ENCODE measurements at places on chromosomes 1 and 21.

DNA sequence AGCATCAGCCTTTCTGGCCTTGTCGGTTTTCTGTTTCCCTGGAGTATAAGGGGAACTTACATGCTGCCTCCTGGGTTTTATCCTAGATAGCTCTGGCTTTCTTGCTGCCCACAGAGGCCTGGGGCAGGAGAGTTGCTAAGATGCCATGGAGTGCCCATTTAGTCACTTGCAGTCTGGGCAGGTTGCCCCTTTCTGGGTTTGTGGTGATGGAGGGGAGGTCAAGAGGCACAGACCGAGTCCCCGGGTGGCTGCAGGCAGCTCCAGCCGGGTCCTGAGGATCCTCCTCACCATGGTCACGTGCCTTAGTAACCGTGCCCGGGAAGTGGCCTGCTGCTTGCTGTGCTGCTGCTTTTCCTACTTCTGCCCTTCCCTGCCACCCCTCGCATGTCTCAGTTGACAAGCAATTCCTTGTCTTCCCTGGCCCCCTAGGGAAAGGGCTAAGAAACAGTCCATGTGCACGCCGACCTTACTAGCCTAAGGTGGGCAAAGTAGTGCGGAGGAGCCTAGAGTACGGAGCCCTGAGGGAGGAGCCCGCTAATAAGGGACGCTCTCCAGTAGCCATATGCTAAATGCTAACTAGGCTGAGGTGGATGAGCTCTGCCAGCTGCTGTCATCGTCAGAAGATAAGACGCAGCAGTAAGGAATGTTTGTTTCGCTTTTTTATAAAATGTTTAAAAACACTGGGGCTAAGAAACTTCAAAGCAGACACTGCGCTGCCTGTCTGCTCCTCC, 34.8 kb downstream of the CLCA1 start:
- DNase-seq = no peak

- no peak for DNase-seq
Observed at GRCh38 chr21:25885880-25886279, 151.1 kb downstream of the GABPA start.

DNA sequence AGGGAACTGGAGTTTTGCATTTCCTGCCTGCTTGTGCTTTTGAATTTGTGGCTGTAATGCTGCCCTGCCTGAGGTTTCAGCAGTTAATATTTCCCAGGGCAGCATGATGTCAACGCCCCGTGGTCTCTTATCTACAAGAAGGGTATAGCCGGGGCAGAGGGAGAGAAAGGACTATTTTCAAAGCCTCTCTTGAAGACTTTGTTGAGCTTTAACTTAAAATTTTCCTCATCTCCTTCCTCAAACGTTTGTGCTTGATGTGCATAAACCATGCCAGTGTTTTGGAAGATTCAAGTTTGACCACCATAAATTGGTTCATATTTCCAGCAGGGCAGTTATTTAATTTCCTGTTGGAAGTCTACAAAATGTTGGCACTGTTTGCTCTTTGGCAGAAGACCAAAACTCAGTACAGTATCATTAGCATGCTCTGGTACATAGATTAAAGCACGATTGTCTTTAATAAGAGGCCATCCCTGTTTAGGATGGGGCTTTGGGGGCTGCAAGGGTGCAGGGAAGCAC, 43.4 kb downstream of the ROR1 start:
- DNase-seq = peak; percentile 71

- DNase-seq = peak; percentile 65
Observed at GRCh38 chr1:221672239-221672645, 69.6 kb downstream of the DUSP10 start.

- no peak for DNase-seq
Observed at GRCh38 chr1:28132171-28133167, 44.0 kb downstream of the PTAFR start.

DNA sequence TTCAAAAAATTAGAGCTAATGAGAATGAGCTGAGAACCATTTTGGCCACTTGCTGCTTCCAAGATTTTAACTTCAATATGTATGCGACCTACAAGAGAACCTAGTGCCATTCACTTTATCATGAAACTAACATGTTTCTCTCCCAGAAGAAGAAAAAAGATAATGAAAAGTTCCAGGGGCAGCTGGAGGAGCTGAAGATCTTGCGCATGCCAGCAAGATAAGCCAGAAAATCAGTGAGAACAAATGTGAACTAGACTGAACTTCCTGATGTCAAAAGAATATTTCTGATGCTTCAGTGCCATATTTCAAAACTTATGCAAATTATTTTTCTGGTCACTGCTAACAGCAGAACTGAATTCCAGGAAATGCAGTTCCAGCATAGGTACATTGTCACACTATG, 1265.1 kb downstream of the BRINP3 start:
- DNase-seq = no peak

DNA sequence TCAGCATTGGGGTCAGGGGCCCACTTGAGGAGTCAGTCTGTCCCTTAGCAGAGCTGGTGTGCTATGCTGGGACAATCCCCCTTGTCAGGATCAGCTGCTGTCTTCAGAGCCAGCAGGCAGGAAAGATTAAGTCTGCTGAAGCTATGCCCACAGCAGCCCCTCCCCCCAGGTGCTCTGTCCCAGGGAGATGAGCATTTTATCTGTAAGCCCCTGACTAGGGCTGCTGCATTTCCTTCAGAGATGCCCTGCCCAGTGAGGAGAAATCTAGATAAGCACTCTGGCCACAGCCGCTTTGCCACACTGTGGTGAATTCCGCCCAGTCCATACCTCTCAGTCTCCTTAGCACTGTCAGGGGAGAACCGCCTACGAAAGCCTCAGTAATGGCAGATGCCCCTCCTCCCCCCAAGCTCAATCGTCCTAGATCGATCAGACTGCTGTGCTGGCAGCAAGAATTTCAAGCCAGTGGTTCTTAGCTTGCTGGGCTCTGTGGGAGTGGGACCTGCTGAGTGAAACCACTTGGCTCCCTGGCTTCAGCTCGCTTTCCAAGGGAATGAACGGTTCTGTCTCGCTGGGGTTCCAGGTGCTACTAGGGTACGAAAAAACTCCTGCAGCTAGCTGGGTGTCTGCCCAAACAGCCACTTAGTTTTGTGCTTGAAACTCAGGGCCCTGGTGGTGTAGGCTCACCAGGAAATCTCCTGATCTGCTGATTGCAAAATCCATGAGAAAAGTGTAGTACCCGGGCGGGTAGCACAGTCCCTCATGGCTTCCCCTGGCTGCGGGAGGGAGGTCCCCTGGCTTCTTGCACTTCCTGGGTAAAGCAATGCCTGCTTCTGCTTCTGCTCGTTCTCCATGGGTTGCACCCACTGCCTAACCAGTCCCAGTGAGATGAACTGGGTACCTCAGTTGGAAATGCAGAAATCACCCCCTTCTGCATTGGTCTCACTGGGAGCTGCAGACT, 25.1 kb upstream of the TP53BP2 start:
- peak; percentile 99 for DNase-seq

GRCh38 chr21:33774551-33774950, 132.2 kb downstream of the ITSN1 start:
- DNase-seq = no peak

DNA sequence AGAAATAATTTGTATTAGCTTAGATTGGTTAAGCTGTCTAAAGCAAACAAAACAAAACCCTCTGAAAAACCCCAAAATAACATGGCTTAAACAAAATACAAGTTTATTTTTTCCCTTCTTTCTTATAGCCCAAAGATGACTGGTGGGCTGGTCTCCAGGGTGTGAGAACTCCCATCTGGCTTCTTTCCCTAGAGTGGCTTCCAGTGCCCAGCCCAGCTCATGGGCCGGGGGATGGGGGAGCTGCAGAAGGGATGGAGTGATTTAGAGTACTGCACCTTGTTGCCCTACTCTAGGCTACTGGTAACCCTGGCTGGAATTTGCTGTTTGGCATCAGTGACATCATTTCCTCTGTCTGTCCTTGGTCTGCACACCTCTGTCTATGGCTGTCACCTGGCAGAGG, 223.0 kb downstream of the PBX1 start:
- DNase-seq = no peak

DNA sequence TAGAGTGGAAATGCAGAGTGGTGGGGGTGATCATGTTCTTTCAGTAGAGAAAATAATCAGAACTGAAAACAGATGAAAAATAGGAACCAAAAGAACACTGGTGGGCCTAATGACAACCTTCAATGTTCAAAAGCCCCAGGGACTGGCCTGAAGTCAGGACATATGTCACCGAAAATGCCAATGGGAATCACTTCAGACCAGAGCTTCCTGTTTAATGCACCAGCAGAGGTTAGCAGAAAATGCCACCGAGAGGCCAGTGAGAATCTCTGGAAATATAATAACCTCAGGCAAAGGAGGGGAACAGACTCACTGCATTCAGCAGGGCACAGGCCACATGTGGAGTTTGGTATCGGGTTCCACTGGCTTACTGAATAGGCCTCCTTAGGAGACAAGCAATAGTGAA, 15.9 kb upstream of the CD58 start:
- DNase-seq = no peak

DNA sequence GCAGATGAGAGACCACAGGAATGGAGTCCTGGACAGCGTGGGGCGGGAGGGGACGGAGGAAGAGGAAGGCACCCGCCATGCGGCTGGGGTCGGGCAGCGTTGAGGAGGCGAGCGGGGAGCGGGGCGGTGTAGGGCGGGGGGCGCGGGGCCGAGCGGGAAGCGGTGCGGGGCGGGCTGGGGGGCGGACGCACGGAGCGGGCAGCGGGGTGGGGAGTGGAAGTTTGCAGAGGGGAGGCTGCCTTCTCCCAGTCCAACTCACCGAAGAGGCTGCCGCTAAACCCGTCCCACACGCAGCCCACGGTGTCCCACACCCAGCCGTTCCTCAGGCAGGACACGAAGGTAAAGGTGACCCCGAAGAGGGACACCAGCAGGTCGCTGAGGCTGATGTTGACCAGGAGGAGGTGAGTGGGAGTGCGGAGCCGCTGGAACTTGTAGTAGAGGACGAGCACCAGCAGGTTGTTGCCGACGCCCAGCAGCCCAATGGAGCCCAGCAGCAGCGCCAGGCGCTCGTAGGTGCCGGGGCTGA, 483 bp downstream of the CHML start:
- peak; percentile 55 for DNase-seq

DNA sequence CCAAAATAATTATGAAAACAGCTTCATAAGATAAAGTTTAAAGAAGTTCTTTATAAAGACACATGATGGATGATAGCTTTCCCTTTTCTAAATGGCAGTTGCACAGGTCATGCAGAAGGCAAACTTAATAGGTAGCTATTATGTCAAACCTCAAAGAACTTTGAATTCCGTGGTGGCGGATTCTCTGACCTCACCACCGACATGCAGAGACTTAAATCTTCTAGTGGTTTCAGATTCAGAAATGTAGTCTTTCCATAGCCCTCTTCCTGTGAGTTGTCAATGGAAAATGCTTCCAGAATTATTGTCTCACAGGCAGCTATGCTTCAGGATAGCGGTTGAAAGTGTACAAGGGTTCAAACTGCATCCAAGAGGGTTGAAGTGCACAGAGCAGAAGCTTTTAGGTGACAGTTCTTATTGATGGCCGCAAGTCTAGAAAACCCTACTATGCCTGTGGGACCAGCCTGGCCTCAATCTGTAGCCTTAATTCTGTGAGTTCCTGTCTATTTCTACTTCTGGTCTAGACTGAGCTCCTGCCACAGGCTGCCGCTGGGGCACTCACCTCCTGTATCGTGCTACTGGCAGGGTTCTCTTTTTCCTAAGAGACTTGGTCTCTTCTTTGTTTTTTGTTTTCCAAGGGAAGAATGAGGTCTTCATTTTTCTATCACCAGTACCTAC, 117.0 kb upstream of the ERRFI1 start:
- DNase-seq = no peak

Measured in hematopoietic multipotent progenitor cell treated with erythropoietin and hydrocortisone succinate and interleukin-3 and kit ligand, for 8 days (in vitro differentiated cells).